Astrocyte of the hippocampus (primary cell): ENCODE measurements at places on chromosomes 4 and X.

DNA sequence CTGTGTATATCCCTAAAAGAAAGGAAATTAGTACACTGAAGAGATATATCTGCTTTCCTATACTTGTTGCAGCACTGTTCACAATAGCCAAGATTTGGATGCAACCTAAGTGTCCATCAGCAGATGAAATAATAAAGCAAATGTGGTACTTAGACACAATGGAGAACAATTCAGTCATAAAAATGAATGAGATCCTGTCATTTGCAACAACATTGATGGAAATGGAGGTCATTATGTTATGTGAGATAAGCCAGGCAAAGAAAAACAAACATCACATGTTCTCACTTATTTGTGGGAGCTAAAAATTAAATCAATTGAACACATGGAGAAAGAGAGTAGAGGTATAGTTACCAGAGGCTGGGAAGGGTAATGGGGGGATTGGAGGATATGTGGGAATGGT lies 611.9 kb downstream of the STPG2 start:
- DNase-seq = no peak

- no peak for DNase-seq
These were observed 181.8 kb downstream of the DCLK2 start for GRCh38 chr4:150259861-150260567.

- DNase-seq = peak; percentile 92
These were observed 782.5 kb upstream of the INTU start for GRCh38 chr4:126850286-126850685.

GRCh38 chr4:4637710-4638109 lies 95.9 kb upstream of the STX18 start:
- no peak for DNase-seq

DNA sequence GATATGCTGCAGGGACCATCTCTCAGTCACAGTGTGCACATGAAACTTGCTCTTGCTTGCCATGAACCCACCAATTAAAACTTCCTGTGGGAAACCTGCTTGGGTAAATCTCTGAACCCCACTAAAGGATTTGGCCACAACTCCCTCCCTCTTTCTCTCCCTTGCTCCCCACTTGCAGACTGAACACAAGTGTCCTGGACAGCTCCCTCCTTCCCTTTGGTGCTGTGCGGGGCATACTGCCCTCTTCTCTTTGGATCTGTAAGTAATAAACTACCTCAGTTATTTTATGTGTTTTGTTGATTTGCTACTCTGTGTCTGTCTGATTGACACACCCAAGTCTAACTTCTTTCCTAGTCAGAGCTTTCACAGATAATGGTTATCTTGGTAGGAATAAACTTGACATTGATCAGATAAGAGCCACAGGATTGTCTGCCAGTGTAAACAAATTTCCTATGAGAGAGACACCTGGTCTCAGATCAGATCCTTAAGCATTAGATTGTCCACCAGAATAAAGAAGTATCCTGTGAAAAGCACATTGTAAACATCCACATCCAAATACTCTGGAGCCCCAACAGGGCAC lies 41.8 kb downstream of the SULT1E1 start:
- DNase-seq = no peak

- DNase-seq = no peak
These were observed 5.6 kb upstream of the TEC start for GRCh38 chr4:48275247-48275646.

GRCh38 chr4:176622251-176622948 lies 170.3 kb downstream of the VEGFC start:
- no peak for DNase-seq
